ENCODE measurements at places on chromosomes 5 and 9. TPM values are rescaled to one million over a fixed set of nuclear protein-coding genes. Genes with fewer than 3 reads are reported as not detected.

Gene PCDHGB1
- 5.0 TPM for total RNA-seq

DNA sequence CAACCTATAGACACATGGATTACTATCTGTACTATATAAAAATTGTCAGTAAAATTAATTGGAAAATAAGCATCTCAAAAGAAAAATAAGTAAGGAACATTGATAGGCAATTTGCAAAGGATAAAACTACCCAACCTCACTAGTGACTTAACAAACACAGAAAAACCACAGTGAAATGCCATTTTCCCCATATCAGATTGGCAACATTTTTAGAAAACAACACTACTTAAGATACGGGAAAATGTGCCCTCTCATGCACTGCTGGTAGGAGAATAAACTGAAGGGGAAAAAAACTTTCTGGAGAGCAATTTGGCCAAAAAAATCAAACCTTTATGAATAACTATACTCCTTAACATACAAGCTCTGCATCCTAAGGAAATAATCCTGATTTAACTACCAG is 254.0 kb downstream of the DEPDC1B start:
- no peaks in the 10 kb centered on the region for H3K4me1 ChIP-seq
- H3K27me3 ChIP-seq, result no peaks in the 10 kb centered on the region

Gene TTC39B
- 15.8 TPM for total RNA-seq

DNA sequence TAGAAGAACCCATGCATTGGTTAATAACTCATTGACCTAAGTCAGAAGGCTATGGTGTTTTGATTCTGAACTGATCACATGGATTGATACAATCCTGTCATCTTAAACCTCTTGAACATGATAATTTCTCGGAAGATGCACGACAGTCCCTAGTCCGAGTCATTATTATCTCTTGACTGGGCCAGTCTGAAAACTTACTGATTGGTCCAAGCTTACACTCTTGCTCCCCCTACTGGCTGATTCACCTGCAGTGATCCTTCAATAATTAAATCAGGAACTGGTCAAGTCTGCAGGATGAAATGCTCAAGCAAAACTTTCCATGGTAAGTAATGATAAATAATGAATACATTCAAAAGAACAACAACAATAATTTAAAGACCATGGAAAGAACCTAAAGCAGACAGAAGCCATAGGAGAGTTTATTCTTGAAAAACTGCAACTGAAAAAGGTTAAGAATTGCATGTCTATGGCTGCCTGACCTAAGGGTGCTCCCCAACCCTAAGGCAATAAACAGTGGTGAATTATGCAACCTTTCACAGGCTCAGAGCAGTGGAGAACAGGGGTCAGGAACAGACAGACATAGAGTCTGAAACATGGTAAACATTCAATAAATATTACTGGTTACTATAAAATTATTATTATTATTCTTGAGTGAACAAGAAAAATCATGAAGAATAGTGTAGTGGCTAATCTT is 79.3 kb downstream of the BRINP1 start:
- H3K27me3 ChIP-seq, result no peaks in the 10 kb centered on the region
- peaks cover under 1% of the 10 kb centered on the region for H3K4me1 ChIP-seq
- H3K36me3 ChIP-seq, result no peaks in the 10 kb centered on the region
- DNase-seq, result no peak

DNA sequence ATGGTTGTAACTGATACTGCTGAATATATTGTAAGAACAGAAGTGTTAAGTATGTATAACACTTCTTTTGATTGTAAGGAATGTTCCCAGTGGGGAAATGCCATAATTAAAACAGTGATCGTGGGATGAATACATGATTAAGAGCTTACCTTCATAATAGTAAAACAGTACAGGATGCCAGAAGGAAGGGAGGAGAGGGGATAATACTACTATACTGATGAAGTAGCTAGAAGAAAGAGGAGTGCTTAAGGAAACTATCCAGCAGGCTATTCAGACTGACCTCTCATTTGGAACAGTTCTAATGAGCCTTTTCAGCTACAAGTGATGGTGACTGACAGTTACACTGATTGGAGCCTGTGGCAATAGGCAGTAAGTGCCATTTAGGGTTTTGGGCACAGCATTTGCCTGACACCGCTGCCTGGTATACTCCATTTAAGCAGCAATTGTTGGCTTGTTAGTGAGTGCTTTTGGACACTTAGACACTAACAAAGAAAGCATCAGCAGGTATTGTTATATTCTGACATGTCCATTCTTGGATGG is 33.8 kb upstream of the KDM4C start:
- H3K27me3 ChIP-seq, result no peaks in the 10 kb centered on the region
- no peaks in the 10 kb centered on the region for H3K4me1 ChIP-seq
- no peak for DNase-seq
- no peaks in the 10 kb centered on the region for H3K36me3 ChIP-seq

DNA sequence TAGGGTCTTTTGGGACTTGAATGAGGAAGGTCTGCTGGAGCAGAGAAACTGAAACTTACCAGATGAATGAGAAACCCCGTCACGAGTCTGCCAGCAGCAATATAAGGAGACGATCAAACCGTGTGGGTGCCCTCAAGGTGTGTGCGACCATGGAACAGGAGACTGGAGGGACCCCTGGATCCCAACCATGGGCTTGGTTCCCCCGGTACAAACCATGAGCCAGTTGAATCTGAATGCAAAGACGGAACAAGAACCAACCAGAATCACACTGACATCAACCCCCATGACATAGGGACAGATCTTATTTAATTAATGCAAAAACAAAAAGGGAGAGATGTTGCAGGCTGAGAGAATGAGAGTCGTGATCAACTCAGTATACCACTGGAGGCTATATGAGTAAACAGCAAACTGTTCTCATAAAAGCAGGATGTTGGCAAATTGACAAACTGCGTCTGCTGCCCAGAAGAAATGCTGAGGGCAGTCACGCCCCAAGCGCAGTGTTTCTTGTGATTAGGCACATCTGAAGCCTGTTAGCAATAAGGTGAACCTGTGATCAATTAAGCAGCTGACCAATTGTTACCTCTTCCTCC is 475.5 kb upstream of the ACO1 start:
- H3K27me3 ChIP-seq, result no peaks in the 10 kb centered on the region
- H3K36me3 ChIP-seq, result no peaks in the 10 kb centered on the region
- no peaks in the 10 kb centered on the region for H3K4me1 ChIP-seq
- H3K4me3 ChIP-seq, result no peak overlapping the region
- no peak for DNase-seq

Gene ADAMTS6
- 3.7 TPM for total RNA-seq

GRCh38 chr9:87322840-87323635 is 174.6 kb upstream of the DAPK1 start:
- peaks cover 9% of the 10 kb centered on the region for H3K4me1 ChIP-seq
- no peak overlapping the region for H3K4me3 ChIP-seq
- no peak for DNase-seq
- no peaks in the 10 kb centered on the region for H3K36me3 ChIP-seq

Gene ADGRV1
- total RNA-seq, result 0.83 TPM

All from sigmoid colon (tissue), 7 donors.